ENCODE measurements at places on chromosomes 5 and 9. TPM values are rescaled to one million over a fixed set of nuclear protein-coding genes. Genes with fewer than 3 reads are reported as not detected.

ZNF879 gene
- 2.3 TPM for total RNA-seq

SYK gene
- 0.80 TPM for total RNA-seq

SLC1A3 gene
- total RNA-seq, result not detected

ARL10 gene
- total RNA-seq, result 22.3 TPM

C9 gene
- total RNA-seq, result not detected

CAPSL gene
- 1.2 TPM for total RNA-seq

CCL19 gene
- not detected for total RNA-seq

FAM151B gene
- total RNA-seq, result 0.43 TPM

ADAMTSL1 gene
- total RNA-seq, result not detected

TMEFF1 gene
- 1.1 TPM for total RNA-seq

NRG2 gene
- not detected for total RNA-seq

BARHL1 gene
- not detected for total RNA-seq

C9orf153 gene
- 0.41 TPM for total RNA-seq

SNAPC4 gene
- 22.7 TPM for total RNA-seq

SPINK7 gene
- total RNA-seq, result not detected

TMEM252 gene
- not detected for total RNA-seq

IFNK gene
- total RNA-seq, result not detected

TAF1L gene
- total RNA-seq, result not detected

ANKRD31 gene
- 0.28 TPM for total RNA-seq

PCDHGB7 gene
- total RNA-seq, result 0.23 TPM

ACTL7B gene
- total RNA-seq, result not detected

MARCHF11 gene
- not detected for total RNA-seq

PCDHA12 gene
- not detected for total RNA-seq

RNF180 gene
- total RNA-seq, result 0.53 TPM

PCDHA6 gene
- total RNA-seq, result not detected

LHX3 gene
- total RNA-seq, result not detected

GFI1B gene
- total RNA-seq, result not detected

ANXA1 gene
- total RNA-seq, result 28.6 TPM

SEMA4D gene
- total RNA-seq, result 317 TPM

EXD3 gene
- total RNA-seq, result 8.0 TPM

ALDOB gene
- not detected for total RNA-seq

PDZD2 gene
- total RNA-seq, result 0.05 TPM
